ENCODE measurements at places on chromosomes 7 and 10.

- DNase-seq, result no peak
Observed at GRCh38 chr7:602341-603141, 82.9 kb upstream of the PDGFA start.

DNA sequence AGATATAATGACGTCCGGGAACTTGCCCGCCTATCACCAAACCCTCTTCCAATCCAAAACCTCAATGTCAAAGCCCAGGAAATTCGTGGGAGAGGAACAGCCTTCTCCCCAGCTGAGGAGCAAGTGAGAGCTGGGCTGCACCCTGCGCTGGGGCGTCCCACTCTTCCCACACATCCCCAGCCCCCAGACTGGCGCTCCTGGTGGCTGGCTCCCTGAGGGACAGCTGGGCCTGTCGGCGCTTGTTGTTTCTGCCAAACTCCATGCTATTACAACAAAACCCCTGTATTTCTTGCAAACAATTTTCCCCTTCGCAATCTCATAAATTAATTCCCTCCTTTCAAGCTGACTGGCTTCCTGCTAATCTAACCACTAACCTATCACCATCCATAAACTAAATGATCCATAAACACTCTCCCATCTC is 53.0 kb downstream of the GRID1 start:
- DNase-seq, result no peak

DNA sequence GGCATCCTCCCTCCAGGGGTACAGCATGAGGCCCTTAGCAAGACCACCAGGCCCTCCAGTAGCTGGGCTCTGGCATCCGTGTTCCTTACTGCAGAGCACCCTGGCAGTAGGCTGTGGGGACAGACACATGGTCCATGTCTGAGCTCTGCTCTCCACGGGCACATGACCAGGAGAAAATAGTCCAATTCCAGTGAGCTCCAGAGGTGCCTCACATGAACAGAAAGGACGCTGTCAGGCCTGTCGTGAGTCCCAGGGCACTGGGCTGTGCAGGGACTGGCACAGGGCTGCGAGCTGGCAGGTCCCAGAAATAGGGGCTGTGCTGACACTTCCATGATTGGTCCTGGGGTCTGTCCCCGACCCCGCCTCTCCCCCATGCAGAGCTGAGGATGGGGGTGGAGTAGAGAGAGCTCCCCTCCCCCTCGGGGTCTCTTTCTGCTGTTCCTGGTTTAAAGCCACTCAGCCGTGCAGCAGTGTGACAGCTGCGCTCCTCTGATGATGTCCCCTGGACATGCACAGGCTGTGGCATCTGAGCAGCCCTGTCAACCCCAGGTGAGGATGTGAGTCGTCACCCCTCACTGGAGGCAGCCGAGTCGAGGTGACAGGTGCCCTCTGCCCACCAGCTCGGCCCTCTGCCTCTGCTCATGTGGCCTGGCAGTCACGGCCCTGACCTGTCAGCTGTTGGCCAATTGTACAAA is 25.2 kb upstream of the ZNF488 start:
- DNase-seq, result no peak

GRCh38 chr7:42214060-42214679 is 22.8 kb downstream of the GLI3 start:
- no peak for DNase-seq

DNA sequence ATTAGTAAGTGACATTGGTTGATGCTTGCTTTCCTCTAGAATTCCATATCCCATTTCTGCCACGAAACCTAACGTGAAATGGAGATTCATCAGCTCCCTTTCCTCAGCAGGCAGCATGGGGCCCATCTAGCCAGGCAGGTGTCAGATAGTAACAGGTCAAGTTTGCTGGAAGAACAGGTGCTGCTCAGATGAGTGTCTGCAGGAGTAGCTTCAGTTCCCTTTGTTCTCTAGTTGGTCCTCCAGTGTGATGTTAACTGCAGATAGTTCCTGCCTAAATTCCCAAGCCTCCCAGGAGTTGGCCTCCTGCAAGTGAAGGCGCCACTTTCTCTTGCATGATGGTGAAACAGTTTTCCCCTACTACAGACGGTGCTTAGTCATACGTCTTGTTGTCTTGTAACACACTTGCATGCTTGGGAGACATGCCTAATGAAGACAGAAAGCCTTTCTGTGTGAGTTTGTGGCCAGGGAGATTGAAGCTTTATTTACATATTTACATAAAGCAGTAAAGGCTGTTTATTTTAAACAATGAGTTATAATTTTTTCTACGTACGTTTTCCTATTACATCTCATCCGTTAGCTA is 175.4 kb downstream of the CHN2 start:
- DNase-seq, result no peak

GRCh38 chr10:60916025-60916424 is 28.0 kb downstream of the RHOBTB1 start:
- DNase-seq, result no peak

GRCh38 chr7:79130715-79131114 is 322.8 kb downstream of the MAGI2 start:
- DNase-seq, result no peak

GRCh38 chr10:54904833-54905232 is 103.8 kb upstream of the PCDH15 start:
- DNase-seq, result no peak

DNA sequence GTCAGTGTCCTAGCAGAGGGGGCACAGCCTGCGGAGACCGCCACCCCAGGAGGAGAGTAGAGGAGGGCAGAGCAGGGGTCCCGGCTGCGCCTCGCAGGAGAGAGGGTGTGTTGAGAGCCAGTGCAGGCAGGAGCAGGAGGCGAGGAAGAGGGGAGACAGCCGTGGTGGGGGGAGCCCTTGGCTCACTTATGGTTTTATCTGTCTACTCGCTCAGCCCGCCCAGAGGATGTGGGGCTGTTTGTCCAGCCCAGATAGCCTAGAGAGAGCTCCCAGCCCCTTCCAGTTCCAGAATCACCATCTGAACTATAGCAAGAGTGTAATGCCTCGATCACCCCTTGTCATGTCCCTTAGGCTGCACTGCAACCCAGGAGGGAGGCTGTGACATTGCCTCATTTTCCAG is 26.6 kb downstream of the SLC29A3 start:
- no peak for DNase-seq

DNA sequence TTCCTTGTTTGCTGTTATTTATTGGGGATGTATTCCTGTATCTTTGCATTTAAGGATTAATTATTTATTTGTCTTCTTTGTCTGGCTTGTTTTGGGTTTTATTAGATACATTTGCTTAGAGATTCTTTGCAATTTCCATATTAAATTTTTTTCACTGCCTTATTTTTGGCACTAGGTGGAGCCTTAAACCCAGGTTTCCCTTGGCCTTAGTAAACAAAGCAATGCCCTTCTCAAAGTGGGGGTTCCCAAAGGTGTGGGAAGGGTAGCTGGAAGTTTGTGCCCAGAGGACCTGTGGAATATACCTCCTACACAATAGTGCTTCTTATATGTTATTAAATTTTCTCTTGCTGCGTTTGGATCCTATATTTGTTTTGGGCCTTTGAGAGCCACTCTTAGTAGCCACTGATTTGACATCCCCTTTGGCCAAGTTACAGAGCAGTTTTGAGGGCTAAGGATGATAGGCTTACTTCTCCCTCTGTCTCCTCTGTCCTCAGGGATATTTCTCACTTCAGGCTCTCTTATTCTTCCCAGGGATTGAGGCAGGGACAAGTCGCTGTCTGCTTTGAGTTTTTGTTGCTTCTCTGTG is 162.3 kb downstream of the ITGB1 start:
- no peak for DNase-seq

GRCh38 chr7:17882685-17883084 is 57.6 kb downstream of the SNX13 start:
- no peak for DNase-seq

- no peak for DNase-seq
Observed at GRCh38 chr7:71976645-71977044, 435.5 kb downstream of the CALN1 start.

GRCh38 chr7:154628556-154628955 is 374.4 kb downstream of the PAXIP1 start:
- DNase-seq, result no peak

DNA sequence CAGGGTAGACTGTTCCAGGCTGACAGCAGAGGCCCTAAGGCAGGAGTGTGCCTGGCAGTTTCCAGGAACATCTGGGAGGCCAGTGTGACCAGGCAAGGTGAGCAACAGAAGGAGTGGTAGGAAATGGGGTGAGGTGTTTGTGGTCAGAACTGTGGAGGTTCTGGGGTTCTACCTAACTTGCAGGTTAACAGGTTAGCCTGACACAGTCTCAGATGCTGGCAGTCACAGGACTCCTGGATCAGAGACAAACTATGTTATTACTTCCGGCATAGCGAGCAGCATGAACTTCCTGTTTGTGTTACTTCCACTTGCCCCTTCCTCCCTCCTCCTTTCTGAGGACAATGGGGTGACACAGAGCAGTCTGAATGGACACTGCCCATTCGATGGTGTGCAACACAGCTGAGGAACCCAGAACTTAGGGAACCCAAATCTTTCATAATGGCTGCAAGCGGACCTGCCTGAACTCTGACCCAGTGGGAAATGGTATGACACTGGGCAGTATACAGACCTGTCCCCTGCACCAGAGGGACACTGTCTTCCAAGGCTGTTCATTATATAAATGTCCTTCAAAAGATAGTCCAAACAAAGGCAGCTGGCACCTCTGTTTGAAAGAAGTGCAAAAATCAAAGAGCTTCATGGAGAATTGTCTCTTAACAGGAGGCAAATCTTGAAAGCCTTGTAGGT is 3.9 kb upstream of the SAR1A start:
- no peak for DNase-seq

- peak; percentile 29 for DNase-seq
Observed at GRCh38 chr10:70540089-70540788, 61.7 kb downstream of the PALD1 start.

DNA sequence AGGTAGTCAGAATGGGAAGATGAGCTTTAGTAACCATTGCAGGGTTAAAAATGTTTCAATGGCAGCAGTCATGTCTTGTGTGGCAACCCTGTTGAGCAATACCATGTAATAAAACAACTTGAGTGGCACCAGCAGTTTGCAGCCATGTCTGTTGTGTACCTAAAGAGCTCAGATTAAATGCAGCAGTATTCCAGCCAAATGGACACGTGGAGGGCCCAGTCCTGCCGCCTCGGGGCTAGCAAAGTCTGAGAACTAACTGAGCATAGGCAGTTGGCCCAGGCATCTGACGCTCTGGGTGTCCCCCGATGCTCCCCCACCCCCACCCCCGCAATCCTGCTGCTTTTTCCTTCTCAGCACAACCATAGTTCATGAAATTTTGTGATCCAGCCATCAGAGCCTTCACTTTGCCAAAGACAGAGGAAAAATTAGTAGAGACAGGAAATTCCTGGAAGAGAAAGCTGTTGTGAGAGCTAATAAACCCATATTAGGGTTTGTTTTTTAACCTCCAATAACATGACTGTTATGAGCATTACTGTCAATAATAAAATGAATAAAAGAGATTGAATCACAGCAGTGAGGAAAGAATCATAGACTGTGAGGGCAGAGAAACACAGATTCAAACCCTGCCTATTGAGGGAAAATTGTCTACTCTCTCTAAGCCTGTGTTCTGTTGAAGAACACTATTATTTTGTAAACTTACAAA is 220.6 kb upstream of the RHOBTB1 start:
- DNase-seq, result no peak

DNA sequence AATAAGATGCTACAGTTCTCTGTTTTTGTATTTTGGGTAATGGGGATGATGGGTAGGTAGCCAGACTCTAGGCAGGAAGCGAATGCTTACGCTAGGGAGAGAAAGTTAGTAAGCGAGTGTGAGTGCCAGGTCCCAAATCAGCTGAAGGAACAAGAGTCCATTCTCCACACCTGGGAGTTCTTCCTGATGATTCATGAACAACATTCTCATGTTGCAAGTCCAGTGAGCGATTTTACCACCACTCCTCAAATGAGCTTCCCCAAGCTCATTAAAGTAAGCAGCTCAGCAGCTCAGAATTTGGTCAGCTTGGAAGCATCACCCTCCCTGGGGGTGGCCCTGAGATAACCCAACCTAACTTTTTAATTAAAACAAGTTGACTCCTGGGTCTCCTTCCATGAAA is 27.3 kb downstream of the SH3PXD2A start:
- no peak for DNase-seq

GRCh38 chr7:155276042-155276799 is 21.5 kb upstream of the INSIG1 start:
- no peak for DNase-seq

- DNase-seq, result no peak
Observed at GRCh38 chr7:17037356-17037755, 155.6 kb upstream of the AGR3 start.

- no peak for DNase-seq
Observed at GRCh38 chr7:99624484-99624883, 7.7 kb downstream of the ZSCAN25 start.

GRCh38 chr7:155722936-155723335 is 78.5 kb downstream of the RBM33 start:
- no peak for DNase-seq

DNA sequence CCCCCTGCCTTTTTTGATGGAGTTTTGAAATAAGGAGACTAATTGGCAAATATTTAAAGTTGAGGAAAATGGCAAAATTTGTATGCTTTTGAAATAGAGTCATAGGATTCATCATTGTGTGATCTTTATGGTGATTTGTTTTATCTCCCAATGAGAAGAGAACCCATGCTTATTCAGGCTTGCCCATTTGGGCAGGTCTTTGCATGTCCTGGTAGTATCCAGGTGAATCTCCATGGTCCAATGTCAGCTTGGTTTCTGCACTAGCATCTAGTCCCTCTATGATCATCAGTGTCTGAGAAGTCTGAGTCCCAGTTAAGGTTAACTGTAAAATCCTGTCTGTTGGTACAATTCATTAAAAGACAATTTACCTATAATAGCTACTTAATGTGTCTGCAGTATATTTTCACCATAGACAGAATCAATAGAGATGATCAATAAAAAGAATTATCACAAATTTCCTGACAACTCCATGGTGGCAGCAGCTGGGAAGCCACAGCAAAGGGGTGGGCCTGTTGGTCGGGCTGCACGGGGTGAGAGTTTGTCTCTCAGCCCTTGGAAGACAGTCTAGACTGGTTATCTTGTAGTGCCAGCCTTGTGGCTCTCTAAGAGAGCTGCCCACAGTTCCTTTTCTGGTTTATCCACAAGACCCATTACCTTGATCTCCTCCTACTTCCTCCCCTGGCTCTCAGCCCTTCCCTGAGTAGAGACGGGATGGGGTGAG is 22.2 kb upstream of the BMPER start:
- no peak for DNase-seq

DNA sequence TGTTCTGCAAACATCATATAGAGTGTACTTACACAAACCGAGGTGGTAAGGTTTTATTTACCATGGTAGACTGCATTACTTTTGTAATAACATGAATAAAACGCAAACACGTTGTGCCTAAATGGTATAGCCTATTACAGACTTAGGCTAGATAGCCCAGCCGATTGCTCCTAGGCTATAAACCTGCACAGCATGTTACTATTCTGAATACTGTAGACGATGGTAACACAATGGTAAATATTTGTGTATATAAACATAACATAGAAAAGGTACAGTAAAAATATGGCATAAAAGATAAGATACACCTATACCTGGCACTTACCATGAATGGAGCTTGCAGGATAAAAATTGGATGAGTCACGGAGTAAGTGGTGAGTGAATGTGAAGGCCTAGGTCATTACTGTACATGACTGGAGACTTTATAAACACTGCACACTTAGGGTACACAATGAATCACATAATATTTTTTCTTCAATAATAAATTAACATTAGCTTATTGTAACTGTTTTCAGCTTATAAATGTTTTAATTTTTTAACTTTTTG is 16.3 kb downstream of the AKR1D1 start:
- DNase-seq, result no peak

Measured in neural crest cell (in vitro differentiated cells).